ENCODE measurements at places on chromosomes 2 and 18. TPM values are rescaled to one million over a fixed set of nuclear protein-coding genes. Genes with fewer than 3 reads are reported as not detected.

DNA sequence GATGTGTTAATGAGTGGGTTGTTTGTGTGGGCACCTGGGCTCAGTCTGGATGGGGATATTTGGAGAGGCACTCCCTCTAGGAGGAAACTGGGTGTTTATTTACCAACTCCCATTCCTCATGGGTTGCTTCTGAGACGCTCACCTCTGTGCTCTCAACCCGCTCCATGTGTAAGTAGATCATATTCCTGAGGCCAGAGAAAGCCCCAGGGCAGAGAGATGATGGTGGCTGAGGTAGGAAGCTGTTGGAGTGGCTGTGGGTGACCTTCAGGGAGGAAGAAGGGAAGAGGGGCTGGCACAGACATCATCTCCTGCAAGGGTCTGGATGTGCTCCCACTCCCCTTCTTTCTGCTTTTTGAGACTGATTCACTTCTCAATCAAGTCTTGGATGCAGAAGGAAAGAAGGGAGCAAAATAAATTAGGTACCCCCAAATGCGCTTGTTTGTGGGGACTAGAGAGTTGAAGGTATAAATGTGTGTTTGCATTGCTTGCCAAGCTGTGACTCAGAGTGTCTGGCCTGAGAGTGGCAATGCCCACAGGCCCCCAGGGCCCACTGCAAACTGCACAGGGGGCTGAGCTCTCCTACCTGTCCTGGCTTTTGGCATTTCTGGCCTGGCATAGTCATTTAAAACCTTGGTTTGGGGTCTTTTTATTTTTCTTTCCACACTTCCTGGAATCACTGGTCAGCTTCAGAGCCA, 57.2 kb upstream of the TNP1 start:
- no peak for DNase-seq

- no peak for DNase-seq
Observed at GRCh38 chr2:222264791-222265320, 33.9 kb downstream of the PAX3 start.

GRCh38 chr18:34352385-34353163, 127.9 kb upstream of the NOL4 start:
- no peak for DNase-seq

Gene PREB
- total RNA-seq, result 12.3 TPM
